ENCODE measurements at places on chromosomes 5 and 9. TPM values are rescaled to one million over a fixed set of nuclear protein-coding genes. Genes with fewer than 3 reads are reported as not detected.

Gene TAF11L5
- total RNA-seq, result not detected

Gene BASP1
- 155 TPM for total RNA-seq

Gene PCDHA9
- not detected for total RNA-seq

Gene DNAH5
- 1.0 TPM for total RNA-seq

Gene ZNF483
- 0.51 TPM for total RNA-seq

Gene MRPL50
- total RNA-seq, result 9.6 TPM

DNA sequence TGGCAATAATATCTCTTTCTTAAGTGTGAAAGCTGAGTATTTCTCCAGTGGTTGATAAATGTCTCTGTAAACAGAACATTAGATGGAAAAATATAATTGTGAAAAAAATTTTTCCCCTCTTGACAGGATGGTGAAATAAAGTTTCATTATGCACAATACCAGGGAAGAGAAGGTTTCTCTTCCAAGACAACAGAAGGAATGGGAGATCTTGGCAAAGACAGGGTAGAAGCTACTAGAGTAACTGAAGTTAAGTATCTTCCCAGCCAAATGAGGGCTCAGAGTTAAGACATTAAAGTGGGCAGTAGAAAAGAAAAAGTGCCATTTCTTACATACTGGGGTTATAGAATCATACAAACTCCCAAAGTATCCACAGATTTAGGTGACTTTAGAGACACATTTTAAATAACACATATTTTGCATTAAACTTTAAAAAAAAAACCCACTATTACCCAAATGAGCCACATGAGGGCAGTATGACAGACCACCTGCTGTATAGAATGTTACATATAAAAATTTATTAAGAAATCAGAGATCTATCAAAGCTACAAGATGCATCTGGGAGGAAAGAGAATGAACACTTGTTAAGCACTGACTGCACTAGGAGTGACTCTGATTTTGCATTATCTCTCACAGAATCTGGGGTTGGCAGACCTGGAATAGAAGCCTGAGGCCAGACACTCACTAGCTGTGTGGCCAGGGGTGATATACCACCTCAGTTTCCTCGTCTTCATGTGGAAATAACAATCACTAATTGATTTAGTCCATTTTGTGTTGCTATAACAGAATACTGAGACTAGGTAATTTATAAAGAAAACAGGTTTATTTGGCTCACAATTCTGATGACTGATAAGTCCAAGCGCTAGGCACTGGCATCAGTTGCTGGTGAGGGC, 98.5 kb downstream of the ARSB start:
- DNase-seq, result no peak

DNA sequence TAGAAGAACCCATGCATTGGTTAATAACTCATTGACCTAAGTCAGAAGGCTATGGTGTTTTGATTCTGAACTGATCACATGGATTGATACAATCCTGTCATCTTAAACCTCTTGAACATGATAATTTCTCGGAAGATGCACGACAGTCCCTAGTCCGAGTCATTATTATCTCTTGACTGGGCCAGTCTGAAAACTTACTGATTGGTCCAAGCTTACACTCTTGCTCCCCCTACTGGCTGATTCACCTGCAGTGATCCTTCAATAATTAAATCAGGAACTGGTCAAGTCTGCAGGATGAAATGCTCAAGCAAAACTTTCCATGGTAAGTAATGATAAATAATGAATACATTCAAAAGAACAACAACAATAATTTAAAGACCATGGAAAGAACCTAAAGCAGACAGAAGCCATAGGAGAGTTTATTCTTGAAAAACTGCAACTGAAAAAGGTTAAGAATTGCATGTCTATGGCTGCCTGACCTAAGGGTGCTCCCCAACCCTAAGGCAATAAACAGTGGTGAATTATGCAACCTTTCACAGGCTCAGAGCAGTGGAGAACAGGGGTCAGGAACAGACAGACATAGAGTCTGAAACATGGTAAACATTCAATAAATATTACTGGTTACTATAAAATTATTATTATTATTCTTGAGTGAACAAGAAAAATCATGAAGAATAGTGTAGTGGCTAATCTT, 79.3 kb downstream of the BRINP1 start:
- DNase-seq, result peak; percentile 10

DNA sequence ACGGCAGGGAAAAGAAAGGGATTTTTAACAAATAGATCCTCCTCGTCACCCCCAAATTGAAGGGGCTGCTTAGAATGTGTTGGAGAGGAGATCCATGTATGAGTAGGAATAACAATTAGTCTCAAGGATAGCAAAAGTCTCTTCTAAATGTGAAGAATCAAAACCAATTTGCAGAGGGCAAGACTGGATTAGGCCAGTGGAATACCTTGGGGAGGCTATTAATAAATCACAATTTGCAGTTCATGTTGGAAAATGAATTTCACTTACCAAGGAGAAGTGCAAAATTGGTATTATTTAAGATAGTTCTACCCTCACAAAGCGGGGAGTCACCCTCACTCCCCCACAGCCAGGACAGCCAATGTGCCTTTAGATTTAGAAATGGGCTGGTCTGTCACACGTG, 299.8 kb upstream of the SLC30A5 start:
- DNase-seq, result no peak

DNA sequence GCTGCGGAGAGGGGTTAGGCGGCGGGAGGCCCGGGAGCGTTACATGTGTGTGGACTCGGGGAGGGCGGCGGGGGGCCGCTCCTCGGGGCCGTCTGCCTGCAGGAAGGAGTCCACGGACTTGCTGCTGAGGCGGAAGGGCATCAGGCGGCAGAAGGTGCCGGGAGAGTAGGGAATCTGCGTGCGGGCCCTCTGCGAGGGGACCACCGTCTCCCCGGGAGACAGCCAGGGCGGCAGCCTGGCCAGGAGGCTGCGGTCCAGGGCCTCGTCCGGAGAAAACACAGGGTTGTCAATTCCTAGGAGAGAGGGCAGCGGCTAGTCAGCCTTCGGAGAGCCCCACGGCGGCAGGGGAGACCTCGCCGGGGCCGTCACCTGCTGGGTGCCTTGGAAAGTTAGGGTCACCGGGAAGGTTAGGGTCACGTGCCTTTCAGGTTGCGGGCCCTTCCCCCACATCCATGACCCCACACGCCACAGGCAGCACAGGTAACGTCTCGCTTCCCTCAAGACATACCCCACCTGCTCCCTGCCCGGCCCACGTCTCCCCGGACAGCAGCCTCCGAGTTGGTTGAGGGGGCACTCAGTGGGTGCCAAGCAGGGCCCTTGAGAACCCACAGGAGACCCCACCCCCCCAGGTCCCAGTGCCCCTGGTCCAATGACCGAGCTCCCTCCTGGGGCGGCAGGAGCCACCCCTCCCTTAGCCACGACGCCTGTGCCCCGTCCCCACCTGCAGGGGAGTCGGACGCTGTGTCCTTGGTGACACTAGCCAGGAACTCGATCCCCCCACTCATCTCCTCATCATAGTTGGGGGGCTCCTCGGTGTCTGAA, 32.1 kb downstream of the EXOC3 start:
- no peak for DNase-seq

- DNase-seq, result no peak
These were observed 1446.2 kb downstream of the MAT2B start for GRCh38 chr5:164951570-164951969.

- no peak for DNase-seq
These were observed 402.4 kb upstream of the GRAMD2B start for GRCh38 chr5:126020770-126021169.

DNA sequence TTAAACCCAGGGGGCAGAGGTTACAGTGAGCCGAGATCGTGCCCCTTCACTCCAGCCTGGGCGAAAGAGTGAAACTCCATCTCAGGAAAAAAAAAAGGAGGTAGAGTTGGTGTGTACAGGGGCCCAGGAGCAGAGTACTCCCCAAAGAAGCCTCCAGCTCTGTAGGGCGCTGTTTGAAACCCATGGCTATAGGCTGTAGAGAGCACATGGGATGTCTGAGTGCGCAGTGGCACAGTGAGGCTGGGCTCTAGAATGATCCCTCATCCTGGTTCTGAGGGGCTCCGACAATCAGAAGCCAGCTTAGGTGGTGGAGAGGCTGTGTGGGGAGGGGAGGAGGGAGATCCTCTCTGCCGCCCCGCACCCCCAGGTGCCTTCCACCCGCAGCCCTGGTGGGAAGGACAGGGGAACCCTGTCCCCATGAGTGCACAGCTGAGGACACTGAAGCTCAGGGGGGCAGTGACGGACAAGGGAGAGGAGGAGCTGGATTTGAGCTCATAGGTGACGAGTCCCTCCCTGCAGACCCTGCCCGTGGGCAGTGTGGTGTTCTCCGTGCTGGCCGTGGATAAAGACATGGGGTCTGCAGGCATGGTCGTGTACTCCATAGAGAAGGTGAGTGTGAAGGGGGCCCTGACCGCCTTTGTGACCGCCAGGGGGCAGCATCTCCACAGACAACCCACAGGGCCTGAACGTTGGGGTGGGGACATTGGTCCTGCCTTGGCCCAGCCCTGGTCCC, 24.6 kb downstream of the CDHR2 start:
- DNase-seq, result peak; percentile 5

DNA sequence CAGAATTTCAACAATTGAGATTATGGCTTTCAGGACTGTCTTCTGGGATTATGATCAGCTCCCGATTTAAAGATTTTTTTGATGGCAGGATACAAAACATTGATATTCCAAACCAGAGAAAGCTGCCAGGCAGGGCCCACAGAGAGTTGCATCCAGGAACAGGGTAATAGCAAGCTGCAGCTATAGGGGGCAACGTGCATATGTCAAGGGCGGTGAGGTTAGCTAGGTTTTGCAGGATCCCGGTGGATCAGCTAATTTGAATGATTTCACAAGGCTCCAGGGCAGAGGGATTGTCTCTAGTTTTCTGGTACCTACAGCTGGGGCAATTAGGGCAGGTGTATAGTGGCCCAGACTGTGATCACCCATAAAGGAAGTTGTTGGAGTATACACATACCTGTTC, 339.4 kb downstream of the CHSY3 start:
- DNase-seq, result no peak

- DNase-seq, result no peak
These were observed 13.3 kb upstream of the SPATA24 start for GRCh38 chr5:139417214-139417613.

- no peak for DNase-seq
These were observed 53.9 kb upstream of the RORB start for GRCh38 chr9:74443036-74443750.

DNA sequence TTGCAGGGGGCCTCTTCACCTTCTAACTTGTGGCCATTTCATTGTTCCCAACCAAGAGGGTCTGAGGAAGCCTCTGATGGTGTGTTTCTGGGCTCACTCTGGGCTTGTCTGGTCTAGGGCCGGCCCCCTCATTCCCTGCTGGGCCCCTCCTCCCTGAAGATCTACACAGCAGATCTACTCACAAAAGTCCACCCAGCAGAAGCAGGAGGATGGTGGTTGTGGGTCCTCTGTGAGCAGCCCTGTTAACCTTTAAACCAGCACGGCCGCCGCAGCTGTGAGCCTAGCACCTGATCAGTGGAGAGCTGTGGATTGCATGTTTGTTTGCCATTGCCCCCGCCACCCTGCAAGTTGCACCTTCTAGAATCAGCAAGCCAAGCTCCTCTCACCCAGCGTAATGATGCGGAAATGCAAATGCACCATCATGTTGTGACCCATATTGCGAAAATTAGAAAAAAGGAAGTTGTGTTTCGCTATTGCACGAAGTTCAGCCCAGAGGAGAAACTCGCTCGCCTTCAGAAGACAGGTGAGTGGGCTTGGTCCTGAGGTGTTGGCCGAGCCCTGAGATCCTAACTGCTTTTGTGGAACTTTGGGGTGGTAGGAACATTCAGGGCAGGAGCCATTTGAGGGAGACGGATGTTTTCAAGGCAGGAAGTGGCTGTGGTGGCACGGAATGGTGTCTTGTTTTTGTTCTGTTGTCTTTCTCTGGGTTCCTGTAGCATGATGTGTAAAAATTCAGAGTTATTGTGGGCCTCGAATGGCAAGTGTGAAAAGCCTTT, 16.7 kb downstream of the FGD3 start:
- no peak for DNase-seq

DNA sequence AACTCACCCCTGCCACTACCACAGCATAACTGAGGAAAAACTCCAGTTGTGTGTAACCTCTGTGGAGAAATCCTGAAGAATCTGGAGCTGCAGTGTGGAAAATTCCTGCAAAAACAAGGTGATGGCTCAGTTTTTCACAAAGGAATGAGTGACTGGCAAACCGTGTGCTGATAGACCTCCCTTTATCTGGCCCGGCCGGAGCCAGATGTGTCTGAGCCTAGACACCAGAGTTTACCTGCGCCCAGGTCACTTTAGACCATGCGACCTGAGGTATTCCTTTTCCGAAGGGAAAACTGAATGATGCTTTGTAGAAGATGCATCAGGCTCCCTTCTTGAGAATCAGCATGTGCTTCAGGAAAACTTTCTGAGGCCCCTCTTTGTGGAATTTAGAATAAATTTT, 16.2 kb downstream of the SLC25A48 start:
- DNase-seq, result no peak

GRCh38 chr9:76799473-76799872, 35.2 kb downstream of the PCA3 start:
- DNase-seq, result no peak

- no peak for DNase-seq
These were observed 674.4 kb downstream of the PRR16 start for GRCh38 chr5:121138495-121138907.

DNA sequence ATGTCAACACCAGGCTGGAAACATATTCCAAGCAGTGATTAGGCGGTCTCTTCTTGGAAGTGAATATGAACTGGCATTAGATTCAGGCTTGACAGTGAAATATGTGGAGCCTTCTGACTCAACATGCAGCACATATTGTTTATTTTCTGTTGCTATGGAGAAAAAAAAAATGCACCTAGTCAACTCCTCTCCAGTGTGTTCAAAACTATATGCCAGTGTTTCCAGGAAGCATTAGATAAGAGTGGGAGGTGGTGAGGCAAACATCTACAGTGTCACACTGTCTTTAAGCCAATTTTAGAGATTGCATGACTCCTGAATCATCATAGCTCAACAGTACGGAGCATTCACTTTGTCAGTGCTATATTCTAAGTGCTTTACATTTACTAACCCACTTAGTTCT, 117.9 kb downstream of the HCN1 start:
- DNase-seq, result no peak

DNA sequence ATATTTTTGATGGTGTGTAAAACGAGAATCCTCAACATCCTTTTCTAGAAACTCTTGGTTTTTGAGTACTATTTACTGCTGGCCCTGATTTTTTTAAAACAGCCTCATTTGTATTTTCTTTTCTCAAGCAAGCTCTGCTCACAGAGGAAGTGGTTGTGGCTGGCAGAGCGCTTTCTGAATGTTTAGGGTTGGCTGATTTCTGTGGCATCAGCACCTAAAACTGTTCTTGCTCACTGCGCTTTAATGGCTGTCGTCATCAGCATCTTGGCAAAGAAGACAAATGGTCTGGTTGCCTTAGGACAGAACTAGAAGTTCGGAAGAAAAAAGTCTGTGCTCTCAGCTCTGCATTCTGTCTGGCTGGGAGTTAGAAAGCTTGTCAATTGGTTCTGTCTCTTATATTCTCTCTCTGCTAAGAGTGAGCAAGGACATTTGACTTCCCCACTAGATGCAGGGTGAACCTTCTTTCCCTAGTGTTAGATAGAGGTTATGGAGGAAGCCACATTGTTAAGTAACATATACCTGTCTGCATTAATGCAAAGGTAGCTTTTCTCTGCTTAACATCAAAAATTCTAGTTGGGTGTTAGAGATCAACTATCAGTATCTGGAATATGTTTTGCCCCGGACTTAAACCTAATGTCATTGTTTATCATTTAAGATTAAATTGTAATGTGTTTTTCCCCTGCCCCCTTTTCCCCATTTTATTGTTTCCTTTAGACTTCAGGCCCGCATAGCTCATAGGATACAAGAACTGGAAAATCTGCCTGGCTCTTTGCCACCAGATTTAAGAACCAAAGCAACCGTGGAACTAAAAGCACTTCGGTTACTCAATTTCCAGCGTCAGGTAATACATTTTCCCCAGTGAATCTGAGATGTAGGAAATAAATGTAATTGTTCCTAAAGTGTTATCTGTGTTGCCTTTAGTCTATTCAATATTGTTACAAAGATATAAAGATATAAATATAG, 39.0 kb downstream of the SMARCA2 start:
- DNase-seq, result peak; percentile 85

Measured in HFFc6 (cell line).